Effector memory CD8-positive, alpha-beta T cell (primary cell): ENCODE measurements at places on chromosomes 16 and 17.
A peak's percentile ranks its signal among the peaks of the same experiment; 100 is the strongest.

DNA sequence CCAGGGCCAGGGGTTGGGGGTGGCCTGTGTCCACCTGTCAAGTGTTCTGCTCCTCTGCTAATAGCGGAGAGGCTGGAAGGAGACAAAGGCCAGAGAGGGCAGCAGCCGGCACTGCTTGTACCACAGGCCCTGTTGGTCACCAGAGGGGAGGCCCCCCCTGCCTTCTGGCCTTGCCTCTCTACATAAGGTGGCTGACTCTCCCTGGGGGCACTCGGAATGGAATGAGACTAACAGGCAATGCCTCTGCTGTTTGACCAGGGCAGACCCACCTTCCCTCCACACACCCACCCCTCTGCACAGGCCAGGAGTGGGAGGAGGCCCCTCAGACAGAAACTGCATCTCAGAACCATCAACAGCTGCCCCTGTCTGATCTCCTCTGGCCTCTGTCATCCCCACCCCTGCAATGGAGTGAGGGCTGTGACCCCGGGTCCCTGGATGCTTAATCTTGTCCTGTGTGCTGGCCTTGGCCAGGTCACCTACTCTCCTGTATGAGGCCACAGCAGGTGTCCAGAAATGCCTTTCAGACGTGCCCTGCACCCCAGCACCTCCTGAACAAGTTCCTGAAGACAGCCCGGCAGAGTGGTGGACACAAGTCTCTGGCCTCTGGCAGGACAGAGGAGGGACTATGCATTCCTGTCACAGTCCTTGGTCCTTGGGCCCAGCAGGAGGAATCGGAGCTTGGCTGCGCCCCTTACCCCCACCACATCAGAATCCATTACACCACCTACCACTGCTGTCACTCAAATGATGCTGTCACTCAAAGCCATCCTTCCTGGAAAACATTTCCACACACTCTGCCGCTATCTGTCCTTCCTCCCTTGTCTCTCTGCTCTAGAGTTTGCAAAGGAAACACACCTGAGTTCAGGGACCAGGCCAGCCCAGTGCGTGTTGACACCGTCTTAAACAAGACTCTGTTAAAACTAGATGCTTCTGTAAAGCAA lies 107.5 kb upstream of the ZNF750 start:
- H3K27ac ChIP-seq: peak overlapping the region; percentile 68
- H3K36me3 ChIP-seq: peaks cover 15% of the 10 kb centered on the region
- no peak for DNase-seq

- H3K27me3 ChIP-seq: no peaks in the 10 kb centered on the region
- H3K4me3 ChIP-seq: no peak overlapping the region
- H3K27ac ChIP-seq: peak overlapping the region; percentile 84
- H3K36me3 ChIP-seq: peaks cover 86% of the 10 kb centered on the region
- DNase-seq: peak; percentile 30
Measured at GRCh38 chr17:3944485-3945388, 19.5 kb downstream of the ATP2A3 start.

- no peak overlapping the region for H3K27ac ChIP-seq
- H3K36me3 ChIP-seq: no peaks in the 10 kb centered on the region
- H3K27me3 ChIP-seq: no peaks in the 10 kb centered on the region
- DNase-seq: no peak
- no peaks in the 10 kb centered on the region for H3K4me1 ChIP-seq
- no peak overlapping the region for H3K4me3 ChIP-seq
Measured at GRCh38 chr16:15502041-15502725, 67.8 kb downstream of the BMERB1 start.

DNA sequence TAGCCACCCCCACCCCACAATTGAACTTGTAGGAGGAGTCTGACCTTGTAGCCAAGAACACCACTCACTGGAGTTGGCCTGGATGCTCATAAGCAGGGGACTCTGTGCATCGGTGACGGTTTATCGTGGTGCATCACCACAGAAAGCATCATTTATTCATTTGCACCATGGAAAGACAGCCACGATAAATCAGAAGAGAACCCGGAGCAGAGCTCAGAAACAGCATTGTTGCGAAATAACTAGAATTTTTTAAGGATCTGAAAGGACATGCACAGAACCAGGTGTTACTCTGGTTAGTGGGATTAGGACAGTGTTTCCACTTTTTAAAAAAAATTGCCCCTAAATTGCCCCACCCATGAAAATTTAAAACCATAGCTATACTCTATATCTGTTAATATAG lies 44.4 kb upstream of the IRX6 start:
- no peak overlapping the region for H3K4me3 ChIP-seq
- no peak for DNase-seq
- H3K36me3 ChIP-seq: no peaks in the 10 kb centered on the region
- no peaks in the 10 kb centered on the region for H3K4me1 ChIP-seq
- H3K27ac ChIP-seq: no peak overlapping the region

- H3K27me3 ChIP-seq: no peaks in the 10 kb centered on the region
- H3K4me3 ChIP-seq: peak overlapping the region; percentile 90
- H3K4me1 ChIP-seq: peaks cover 48% of the 10 kb centered on the region
- H3K27ac ChIP-seq: peak overlapping the region; percentile 97
Measured at GRCh38 chr17:2398655-2399571, 1.9 kb downstream of the MNT start.

DNA sequence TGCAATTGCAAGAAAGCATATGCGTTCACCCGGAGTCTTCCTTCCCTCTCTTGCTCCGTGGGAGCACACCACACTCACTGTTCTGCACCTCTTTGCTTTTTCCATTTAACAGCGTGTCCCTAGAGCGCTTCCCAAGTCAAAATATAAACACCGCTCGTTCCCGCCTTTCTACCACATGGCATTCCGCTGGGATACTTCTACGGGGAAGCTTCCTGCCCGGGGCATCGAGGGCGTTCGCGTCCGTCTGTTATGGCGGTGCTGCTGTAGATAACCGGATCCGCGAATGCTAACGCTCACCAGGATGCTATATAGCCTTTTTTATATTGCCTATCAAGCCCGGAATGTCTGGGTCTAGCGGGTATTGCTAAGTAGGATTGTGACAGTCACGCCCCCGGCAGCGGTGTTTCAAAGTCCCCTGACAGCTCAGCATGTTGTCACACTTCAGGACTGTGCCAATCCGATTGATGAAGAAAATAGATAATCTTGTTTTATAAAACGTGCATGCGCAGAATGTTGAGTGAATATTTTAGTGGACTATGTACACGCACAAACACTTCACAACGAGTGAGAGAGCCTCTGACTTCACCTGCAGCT lies 31.0 kb downstream of the CCDC40 start:
- H3K36me3 ChIP-seq: peaks cover 2% of the 10 kb centered on the region
- no peaks in the 10 kb centered on the region for H3K4me1 ChIP-seq
- H3K27ac ChIP-seq: no peak overlapping the region
- H3K27me3 ChIP-seq: peaks cover 44% of the 10 kb centered on the region
- DNase-seq: no peak

DNA sequence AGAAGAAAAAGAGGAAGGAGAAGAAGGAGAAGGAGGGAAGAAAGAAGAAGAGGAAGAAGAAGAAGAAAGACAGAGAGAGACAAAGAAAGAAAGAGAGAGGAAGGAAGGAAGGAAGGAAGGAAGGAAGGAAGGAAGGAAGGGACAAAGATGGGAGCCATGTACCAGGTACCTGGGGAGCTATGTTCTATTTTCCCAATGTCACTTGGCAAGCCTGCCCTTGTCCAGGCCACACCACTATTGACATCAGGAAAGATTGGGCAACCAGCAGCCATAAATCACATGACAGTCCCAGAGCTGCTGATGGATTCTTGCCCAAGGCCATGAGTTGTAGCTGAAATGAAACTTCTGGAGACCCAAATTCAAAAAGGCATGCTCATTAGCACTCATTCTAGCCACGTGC lies 2.7 kb upstream of the CES1 start:
- DNase-seq: no peak
- H3K27ac ChIP-seq: no peak overlapping the region
- H3K4me3 ChIP-seq: no peak overlapping the region
- H3K4me1 ChIP-seq: peaks cover 6% of the 10 kb centered on the region
- no peaks in the 10 kb centered on the region for H3K36me3 ChIP-seq
- H3K27me3 ChIP-seq: peaks cover 29% of the 10 kb centered on the region

GRCh38 chr16:11396241-11397048 lies 51.2 kb downstream of the RMI2 start:
- H3K4me1 ChIP-seq: no peaks in the 10 kb centered on the region
- H3K4me3 ChIP-seq: no peak overlapping the region
- H3K27me3 ChIP-seq: no peaks in the 10 kb centered on the region
- peak; percentile 66 for DNase-seq

- H3K27me3 ChIP-seq: no peaks in the 10 kb centered on the region
- peak overlapping the region; percentile 87 for H3K4me3 ChIP-seq
- H3K4me1 ChIP-seq: peaks cover 37% of the 10 kb centered on the region
- H3K36me3 ChIP-seq: peaks cover 3% of the 10 kb centered on the region
- peak; percentile 67 for DNase-seq
- H3K27ac ChIP-seq: peak overlapping the region; percentile 95
Measured at GRCh38 chr17:39239640-39240314, 14.0 kb upstream of the STAC2 start.

DNA sequence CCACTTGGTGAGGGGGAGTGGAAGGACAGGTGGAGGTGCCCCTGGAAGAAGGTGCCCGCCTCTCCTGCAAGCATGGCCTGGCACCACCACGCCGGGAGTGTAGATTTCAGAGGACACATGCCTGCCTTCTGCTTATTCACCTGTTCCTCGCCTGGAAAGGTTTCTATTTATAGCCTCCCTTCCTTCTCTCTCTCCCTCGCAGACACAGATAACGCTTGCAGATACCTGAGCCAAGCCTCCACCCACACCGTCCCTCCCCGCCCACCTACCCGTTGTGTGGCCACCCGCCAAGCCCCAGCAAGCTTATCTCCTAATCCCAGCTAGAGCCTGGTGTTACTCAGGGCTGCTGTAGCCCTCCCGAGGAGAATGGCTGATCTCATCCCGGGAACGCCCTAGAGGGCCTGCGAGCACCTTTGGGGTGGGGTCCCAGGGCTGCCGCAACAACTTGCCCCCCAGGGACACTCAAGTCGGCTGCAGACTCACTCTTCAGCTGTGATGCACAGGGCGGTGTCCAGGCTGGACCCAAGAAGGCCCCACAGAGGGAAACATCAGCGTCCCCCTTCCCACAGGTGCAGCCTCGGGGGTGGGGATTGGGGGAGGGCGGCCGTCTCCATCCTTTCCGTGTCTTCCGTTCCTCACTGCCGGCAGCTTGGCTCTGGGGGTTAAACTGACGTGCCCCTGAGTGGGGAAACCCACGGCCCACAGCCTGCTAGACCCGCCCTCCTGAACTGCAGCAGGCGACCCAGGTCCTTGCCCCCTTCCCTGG lies 1.9 kb upstream of the SNAI3 start:
- peaks cover 32% of the 10 kb centered on the region for H3K36me3 ChIP-seq
- no peak overlapping the region for H3K27ac ChIP-seq
- peak overlapping the region; percentile 14 for H3K4me3 ChIP-seq
- H3K27me3 ChIP-seq: no peaks in the 10 kb centered on the region
- peaks cover 7% of the 10 kb centered on the region for H3K4me1 ChIP-seq
- DNase-seq: no peak

GRCh38 chr16:75996491-75996890 lies 270.2 kb upstream of the CPHXL start:
- DNase-seq: no peak
- no peaks in the 10 kb centered on the region for H3K27me3 ChIP-seq
- no peaks in the 10 kb centered on the region for H3K36me3 ChIP-seq
- no peak overlapping the region for H3K4me3 ChIP-seq

DNA sequence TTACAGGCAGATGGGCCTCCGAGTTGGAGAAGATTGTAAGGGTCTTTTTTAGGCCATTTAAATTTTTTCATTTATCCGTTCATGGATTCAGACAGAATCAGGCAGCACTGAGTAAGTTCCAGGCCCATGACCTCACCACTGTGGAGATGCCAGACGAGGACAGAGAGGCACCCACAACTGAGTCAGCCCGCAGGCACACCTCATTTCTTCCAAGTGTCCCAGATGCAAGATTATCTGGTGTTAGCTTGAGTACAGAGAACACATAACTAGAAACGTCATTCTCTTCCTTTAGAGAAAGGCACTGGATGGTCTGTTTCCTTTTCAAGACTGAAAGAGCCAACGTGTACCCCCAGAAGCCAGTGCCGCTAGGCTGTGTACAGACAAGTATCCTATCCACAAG lies 16.9 kb downstream of the CLEC16A start:
- H3K4me3 ChIP-seq: no peak overlapping the region
- peaks cover 19% of the 10 kb centered on the region for H3K4me1 ChIP-seq
- no peaks in the 10 kb centered on the region for H3K27me3 ChIP-seq
- no peak overlapping the region for H3K27ac ChIP-seq
- DNase-seq: no peak

- H3K27ac ChIP-seq: peak overlapping the region; percentile 4
- peaks cover 33% of the 10 kb centered on the region for H3K36me3 ChIP-seq
Measured at GRCh38 chr17:4974115-4974670, 6.6 kb upstream of the SPAG7 start.

GRCh38 chr17:28345419-28346198 lies 10.0 kb downstream of the TNFAIP1 start:
- H3K27ac ChIP-seq: no peak overlapping the region
- H3K27me3 ChIP-seq: no peaks in the 10 kb centered on the region
- peaks cover 63% of the 10 kb centered on the region for H3K36me3 ChIP-seq
- DNase-seq: no peak
- H3K4me3 ChIP-seq: no peak overlapping the region

- H3K27ac ChIP-seq: no peak overlapping the region
- no peaks in the 10 kb centered on the region for H3K27me3 ChIP-seq
- peaks cover 3% of the 10 kb centered on the region for H3K36me3 ChIP-seq
- no peak overlapping the region for H3K4me3 ChIP-seq
- no peak for DNase-seq
Measured at GRCh38 chr17:70624211-70624610, 454.9 kb downstream of the KCNJ2 start.

DNA sequence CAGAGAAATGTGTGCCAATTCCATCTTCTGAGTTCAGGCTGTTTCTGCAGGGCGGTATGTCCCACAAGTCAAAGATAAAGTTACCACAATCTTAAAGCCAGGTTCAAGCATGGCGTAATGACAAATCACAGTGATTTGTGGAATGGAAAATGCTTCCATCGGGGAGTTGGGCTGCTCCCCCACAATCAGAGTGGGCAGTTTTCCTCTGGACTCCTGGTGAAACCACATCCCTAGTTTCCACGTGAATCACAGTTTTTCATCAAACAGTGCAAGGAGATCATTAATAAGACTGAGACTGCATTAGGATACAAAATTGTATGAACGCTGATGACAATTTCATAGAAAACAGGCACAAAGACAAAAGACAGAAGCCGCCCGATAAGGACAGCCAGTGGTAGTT lies 3.6 kb downstream of the LITAF start:
- H3K36me3 ChIP-seq: peaks cover 77% of the 10 kb centered on the region
- DNase-seq: no peak
- H3K4me3 ChIP-seq: peak overlapping the region; percentile 97
- peaks cover 62% of the 10 kb centered on the region for H3K4me1 ChIP-seq
- no peaks in the 10 kb centered on the region for H3K27me3 ChIP-seq
- H3K27ac ChIP-seq: peak overlapping the region; percentile 94

DNA sequence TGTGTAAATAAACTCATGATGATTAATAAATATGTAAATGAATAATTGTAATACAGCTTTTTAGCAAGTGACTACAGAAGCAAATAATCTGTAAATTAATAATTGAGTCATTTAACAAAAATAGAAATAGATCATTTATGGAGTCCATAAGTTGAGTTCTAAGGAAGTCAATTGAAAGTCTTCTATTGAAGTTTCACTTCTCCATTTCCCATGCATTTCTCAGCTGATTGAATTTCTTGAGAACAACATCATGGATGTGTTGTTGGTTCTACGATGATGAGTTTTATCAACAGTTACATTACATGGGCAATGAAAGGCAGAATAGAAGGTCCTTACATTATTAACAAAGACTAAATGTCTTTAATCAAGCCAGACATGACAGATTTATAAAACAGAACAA lies 290.4 kb downstream of the MAP2K6 start:
- H3K27me3 ChIP-seq: no peaks in the 10 kb centered on the region
- H3K27ac ChIP-seq: no peak overlapping the region
- DNase-seq: no peak
- H3K4me3 ChIP-seq: no peak overlapping the region
